ENCODE measurements at places on chromosomes 13 and 19. TPM values are rescaled to one million over a fixed set of nuclear protein-coding genes. Genes with fewer than 3 reads are reported as not detected.
A peak's percentile ranks its signal among the peaks of the same experiment; 100 is the strongest.

The SLC10A2 gene
- total RNA-seq = not detected

The RXFP2 gene
- total RNA-seq = 0.16 TPM

GRCh38 chr13:111920932-111921705 lies 145.8 kb upstream of the SOX1 start:
- no peak for DNase-seq

DNA sequence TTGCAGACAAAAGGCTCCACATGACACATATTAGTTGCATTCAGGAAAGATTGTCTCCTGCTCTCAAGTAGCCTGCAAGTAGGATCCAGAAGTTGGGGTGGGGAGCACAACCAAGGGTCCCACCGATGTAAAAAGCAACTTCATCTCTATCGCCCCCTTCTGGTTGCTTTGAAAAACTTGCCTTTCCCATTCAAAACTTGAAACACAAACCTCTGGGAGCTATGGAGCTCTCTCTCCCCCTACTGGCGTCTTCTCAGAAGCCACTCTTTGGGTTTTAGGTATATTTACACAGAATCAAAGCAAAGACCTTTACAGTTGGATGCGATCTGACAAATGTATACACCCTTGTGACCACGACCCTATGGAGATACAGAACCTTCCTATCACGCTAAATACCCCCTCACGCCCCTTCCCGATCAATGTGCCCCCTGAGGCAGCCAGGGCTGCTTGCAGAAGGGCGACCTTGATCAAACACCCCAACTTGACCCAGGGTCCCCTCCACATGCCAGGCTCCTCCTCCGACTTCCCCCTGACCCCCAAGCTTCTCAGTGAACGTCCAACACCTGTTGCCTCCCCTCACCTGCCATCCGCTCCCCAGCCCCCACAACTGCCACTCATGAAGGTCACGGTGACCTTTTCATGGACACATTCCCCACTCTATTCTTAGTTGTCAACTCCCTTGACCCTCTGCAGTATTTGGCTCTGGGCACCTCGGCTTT lies 10.1 kb downstream of the NOSIP start:
- DNase-seq = no peak

- no peak for DNase-seq
Measured at GRCh38 chr13:47237571-47237970, 340.7 kb upstream of the HTR2A start.

- DNase-seq = no peak
Measured at GRCh38 chr13:48790966-48791365, 137.2 kb downstream of the CYSLTR2 start.

GRCh38 chr19:31096062-31096830 lies 253.0 kb downstream of the TSHZ3 start:
- no peak for DNase-seq

DNA sequence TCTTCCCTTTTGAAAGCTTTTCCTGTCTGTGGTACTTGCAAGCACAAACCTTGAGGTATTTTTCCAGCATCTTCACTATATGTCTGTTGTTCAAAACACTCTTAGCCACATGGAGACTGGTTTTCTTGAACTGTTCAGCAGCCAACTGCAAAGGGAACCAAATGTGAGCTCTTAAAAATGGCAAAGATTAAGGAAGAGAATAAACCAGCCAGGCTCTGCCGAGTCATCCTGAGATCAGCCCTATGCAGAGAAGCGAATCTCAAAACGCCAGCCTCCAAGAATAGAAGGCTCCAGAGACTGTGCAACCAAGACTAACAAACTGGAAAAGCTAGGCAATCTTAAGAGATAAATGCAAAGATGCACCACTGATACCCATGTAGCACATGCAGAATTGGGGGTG lies 20.7 kb downstream of the AKAP8 start:
- no peak for DNase-seq

DNA sequence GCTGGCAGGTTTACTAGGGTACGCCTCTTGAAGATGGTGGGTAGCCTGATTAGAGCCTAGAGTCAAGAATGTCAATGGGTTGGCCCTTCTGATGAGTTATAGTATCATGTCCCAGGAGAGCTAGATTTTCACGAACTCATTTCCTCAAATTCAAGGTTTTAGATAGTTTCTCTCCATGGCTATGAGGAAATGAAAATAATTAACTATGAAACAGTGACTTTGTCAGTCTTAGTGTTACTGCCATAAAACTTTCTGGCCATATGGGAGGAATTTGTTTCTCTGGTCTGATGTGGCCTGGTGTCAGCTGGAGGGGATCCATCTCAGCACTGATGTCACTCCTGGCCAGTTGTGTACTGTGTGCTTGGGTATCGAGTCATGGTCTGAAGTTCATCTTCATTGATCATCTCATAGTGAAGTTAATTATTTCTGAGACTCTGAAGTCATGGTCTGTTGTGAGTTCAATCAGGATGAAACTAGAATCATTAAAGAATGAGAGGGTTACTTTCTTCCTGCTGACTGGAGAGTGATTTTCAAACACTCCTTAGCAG lies 49.4 kb upstream of the TNFSF11 start:
- DNase-seq = no peak

GRCh38 chr13:39016787-39017186 lies 21.1 kb downstream of the PROSER1 start:
- peak; percentile 21 for DNase-seq

DNA sequence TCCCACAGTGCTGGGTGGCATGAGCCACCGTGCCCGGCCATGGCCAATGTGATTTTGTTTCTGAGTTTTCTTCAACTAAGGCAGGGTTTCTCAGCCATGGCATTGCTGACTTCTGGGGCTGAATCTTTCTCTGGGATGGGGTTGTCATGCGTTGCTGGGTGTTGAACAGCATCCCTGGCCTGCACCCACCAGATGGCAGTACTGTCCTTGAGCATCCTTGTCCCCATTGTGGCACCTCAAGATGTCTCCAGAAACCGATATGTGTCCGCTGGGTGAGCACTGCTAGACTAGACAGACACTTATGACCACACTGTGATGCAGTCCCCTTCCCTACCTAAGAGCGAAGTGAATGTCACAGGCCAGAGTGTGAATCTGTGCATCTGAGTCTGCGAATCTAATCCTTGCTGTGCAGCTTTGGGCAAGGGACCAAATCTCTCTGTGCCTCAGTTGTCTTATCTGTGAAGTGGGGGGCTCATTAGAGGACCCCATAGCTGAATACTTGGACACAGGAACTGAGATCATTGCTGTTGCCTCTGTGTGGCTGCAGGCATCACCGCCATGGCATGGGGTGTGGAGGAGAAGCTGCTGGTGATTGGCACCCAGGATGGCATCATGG lies 50.3 kb upstream of the SIN3B start:
- peak; percentile 32 for DNase-seq

DNA sequence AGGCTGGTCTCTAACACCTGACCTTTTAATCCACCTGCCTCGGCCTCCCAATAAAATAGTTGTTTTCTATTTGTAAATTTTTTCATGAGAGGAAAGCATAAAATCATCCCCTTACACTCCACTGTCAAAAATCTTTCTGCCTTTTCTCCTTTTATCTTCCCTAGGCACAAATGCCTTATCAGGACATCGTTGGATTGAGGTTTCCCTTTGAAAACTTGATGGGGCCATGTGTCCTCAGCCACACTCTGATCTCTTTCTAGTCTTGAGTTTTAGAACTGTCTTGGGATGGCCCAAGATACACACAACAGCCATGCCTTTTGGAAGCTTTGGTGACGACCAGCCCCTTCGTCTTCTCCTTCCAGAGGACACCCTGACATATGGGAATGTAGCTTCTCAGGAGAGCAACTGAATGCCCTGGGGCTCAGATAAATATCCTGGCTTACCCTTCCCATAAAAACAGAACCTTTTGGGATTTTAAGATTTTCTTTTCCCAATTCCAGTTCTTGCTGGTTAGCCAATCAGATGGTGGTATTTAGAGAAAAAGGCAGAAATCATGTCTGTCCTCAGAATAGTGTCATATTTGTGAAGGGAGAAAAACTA lies 112.4 kb downstream of the ZNF429 start:
- no peak for DNase-seq

All from dorsolateral prefrontal cortex (tissue), 122 donors.